Right ventricle myocardium superior (tissue), 1 donor: ENCODE measurements at places on chromosomes 6 and 20. TPM values are rescaled to one million over a fixed set of nuclear protein-coding genes. Genes with fewer than 3 reads are reported as not detected.

DNA sequence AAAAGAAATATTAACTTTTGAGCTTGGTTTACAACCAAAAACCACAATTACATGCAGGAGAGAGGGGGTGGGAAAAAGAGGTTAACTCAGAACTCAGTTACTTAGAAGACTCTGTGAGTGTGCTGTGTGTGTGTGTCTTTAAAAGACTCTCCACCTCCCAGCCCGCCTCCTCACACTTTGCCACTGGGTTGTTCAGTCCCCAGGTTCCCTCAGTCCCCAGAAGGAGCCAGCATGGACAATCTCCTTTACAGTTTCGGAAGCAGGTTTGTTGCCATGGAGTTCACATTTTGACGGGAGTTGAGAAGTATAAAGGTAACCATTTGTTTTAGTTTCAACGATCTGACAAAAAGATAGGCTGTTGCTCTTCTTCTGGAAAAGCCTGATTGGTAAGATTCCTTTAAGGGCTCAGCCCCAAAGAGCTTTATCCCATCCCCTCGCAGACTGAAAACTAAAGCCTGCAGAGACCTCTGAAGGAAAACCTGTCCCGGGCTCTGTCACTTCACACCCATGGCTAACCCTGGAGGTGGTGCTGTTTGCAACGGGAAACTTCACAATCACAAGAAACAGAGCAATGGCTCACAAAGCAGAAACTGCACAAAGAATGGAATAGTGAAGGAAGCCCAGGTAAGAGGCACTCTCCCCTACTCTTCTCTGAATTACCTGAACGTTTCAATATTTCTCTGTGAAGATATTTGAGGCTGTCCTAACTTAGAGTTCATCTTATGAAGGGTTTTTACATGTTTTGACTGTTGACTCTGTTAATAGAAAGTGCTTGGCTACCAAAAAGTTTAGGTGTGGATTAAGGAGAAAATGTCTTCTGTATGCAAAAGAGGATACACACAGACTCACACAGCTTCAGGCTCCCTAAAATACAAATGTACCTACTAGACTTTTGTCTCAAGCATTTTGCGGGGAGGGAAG is at the start of gene SPTLC3:
Gene SPTLC3 (plus strand): TSS at position 212 of the 921 bp plus-strand sequence. CDS start 296 bp downstream, at position 508.
- DNase-seq = peak; percentile 45

GRCh38 chr20:24450624-24451376 is 18.6 kb upstream of the SYNDIG1 start:
- no peak for DNase-seq

- DNase-seq = no peak
Observed at GRCh38 chr6:146357578-146358430, 185.8 kb upstream of the RAB32 start.

DNA sequence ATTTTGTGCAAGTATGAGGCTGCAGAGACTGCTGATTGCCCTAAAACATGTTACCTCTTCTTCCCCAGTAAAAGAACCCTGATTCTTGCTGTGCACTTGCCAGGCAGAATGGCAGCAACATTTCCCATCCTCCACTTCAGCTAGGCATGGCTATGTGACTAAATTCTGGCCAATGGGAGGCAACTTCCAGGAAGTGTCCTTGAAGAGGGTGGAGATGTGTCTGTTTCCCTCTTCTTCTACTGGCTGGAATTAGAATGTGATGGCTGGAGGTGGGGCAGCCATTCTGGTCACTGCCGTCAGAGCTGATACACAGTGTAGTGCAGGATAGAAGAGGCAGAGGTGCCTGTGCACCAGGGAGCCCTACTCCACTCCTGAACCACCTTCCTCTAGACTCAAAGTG is 64.6 kb downstream of the CDH26 start:
- no peak for DNase-seq

CDC5L gene
- 16.5 TPM for total RNA-seq

- DNase-seq = no peak
Observed at GRCh38 chr6:134774201-134774638, 175.7 kb downstream of the ALDH8A1 start.

TGM3 gene
- total RNA-seq = not detected

GRCh38 chr6:72703093-72703492 is 81.2 kb downstream of the KCNQ5 start:
- no peak for DNase-seq

LAMP5 gene
- total RNA-seq = not detected

- DNase-seq = no peak
Observed at GRCh38 chr6:97401533-97401932, 118.5 kb upstream of the MMS22L start.

DDAH2 gene
- total RNA-seq = 32.9 TPM

GRCh38 chr6:148263010-148263409 is 79.6 kb upstream of the SASH1 start:
- no peak for DNase-seq

- DNase-seq = no peak
Observed at GRCh38 chr20:13355941-13356486, 134.9 kb downstream of the ISM1 start.

GRCh38 chr6:132464538-132465256 is 48.2 kb downstream of the STX7 start:
- DNase-seq = no peak

CYP24A1 gene
- not detected for total RNA-seq

GRCh38 chr6:32424589-32425300 is 14.9 kb upstream of the HLA-DRA start:
- no peak for DNase-seq

- DNase-seq = no peak
Observed at GRCh38 chr6:83068616-83069015, 1.1 kb downstream of the DOP1A start.

DNA sequence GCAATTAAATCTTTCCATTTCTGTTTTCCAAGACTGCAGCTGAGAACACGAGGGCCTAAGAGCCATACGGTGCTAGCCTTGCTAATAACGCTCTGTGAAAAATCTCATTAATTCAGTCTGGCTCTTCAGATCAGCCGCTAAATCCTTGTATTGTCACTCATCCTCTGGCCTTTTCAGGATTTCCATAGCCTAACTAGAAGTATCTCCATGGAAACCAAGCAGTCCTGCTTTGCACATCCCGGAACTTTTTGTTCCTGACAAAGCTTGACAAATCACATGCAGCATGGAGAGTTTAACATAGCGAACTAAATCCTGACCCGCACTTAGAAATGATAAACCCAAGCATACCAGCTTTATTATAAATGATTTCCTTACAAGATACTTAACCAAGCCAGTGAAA is 383.7 kb downstream of the CD83 start:
- no peak for DNase-seq

DNA sequence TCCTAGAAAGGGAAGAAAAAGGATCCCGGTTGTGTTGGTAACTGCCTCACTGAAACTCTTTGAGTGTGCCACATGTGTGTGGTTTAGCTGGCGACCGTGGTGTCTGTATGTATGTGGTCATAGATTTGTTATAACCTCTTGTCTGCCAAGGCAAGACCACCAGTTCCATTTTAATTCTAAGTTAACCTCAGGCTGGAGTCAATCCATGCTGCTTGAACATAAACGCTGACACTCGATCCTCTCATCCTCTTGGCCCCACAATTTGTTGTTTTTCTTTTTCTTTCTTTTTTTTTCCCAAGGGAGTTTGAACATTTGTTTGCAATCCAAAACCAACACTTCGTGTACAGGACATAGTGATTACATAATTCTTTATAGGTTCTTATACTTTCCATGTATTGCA is 318.9 kb upstream of the JAG1 start:
- DNase-seq = no peak

DNA sequence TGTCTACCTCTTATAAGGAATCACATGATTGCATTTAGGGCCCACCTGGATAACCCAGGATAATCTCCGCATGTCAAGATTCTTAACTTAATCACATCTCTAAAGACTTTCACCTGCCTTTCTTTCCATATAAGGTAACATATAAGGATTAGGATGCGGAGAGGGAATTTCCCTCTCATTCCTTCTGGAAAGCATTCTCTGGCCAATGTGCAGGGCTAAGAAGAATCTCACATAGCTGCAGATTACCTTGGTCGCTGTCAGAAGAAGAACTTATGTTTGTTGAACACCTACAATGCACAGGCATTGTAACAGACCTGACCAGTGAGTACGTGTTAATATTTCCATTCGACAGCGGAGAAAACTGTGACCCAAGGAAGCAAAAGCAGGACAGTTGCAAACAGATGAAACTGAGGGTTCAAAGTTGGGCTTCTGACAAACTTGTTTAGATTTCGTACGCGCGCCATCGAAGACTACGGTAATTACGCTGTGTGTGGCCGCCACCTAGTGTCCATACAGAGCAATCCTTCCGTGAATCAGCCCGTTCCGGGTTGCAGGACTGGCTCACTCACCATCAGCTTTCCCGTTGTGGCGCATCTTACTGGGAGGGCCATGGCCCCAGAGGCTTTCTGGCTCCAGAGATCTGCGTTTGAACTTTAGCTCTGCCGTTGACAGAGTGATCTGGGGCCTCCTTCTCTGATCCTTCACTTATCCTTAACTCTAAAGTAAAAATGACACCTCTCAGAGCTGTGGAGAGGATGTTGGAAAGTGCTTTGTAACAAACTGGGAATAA is 9.5 kb downstream of the C20orf202 start:
- DNase-seq = peak; percentile 72

- no peak for DNase-seq
Observed at GRCh38 chr6:144055121-144055931, 40.0 kb downstream of the SF3B5 start.

DNA sequence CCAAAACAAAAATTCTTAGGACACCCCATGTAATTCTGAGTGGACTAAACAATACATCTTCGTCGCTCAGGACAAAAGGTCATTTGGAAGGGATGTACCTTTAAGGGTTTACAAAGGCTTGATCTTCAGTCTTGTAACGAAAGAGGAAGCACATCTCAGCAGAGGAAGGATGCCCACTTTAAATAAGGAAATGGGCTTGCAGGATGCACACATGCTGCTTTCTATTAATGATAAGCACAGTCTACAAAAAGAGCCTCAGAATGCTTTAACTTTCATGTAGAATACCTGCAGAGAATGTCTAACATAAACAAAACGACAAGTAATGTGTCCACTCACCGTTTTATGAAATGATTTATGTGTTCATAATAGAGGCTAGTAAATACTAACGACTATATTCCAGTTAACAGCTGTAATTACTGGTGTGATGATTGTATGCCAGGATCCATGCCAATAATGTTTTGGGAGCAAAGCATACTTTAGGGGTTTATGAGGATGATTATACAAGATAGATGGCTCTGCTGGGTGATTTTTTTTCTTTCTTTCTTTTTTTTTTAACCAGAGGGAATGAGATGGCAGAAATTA is 216.9 kb downstream of the GMDS start:
- no peak for DNase-seq

DNA sequence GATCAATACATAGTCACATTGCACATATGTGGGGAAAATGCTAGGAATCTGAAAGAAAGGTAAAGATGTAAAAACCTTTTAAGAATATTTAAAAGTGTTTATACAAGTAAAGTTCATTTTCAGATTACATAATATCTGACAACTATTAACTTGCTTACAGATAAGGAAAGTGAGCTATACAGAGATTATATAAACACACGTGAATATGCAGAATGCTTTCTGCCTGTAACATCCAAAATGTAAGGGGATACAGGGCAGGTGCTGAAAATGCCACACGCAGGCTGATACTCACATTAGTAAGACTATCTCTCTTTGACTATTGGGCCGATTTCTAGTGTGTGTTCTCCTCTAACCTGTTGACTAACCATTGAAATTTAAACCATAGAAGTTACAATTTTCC is 17.9 kb upstream of the MAP7 start:
- DNase-seq = no peak

- DNase-seq = no peak
Observed at GRCh38 chr6:66418906-66419305, 711.9 kb upstream of the EYS start.

- DNase-seq = no peak
Observed at GRCh38 chr20:5745416-5746030, 4.7 kb upstream of the SHLD1 start.

DNA sequence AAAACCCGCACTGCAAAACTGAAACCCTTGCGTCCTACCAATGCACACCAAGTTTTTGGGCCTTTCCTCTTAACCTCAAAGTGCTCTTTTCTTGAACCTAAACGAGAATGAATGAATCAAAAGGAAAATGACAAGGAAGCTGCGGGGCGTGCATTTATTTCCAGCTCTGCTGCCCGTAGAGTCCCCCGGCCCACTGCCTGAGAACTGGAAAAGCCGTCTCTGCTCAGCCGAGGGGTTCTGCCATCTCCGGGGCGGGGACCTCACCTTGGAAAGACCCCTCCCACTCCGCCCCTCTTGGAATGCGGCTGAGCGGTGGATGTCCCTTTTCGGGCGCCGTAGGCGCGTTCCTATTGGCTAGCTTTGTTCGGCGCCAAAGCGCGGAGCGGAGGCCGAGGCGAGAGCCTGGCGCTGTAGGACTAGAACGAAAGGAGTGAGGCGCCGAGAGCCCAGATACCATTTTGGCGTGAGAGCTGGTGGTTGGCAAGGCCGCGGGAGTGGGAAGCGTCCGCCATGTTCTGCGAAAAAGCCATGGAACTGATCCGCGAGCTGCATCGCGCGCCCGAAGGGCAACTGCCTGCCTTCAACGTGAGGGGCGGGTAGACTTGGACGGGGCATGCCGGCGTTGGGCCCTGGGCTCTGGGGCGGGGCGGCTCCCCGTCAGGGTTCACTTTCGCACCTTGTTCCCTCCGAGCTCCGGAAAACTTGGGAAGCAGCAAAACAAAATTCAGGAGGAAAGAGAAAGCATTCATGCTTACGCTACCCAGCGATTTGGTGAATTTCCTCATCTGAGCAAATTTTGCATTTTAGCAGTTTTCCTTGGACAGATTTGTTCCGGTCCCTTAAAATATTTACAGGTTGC is at the start of gene GINS1:
Gene GINS1 (plus strand): TSS at position 363 of the 859 bp plus-strand sequence. CDS start 148 bp downstream, at position 511.
- DNase-seq = peak; percentile 90

DNA sequence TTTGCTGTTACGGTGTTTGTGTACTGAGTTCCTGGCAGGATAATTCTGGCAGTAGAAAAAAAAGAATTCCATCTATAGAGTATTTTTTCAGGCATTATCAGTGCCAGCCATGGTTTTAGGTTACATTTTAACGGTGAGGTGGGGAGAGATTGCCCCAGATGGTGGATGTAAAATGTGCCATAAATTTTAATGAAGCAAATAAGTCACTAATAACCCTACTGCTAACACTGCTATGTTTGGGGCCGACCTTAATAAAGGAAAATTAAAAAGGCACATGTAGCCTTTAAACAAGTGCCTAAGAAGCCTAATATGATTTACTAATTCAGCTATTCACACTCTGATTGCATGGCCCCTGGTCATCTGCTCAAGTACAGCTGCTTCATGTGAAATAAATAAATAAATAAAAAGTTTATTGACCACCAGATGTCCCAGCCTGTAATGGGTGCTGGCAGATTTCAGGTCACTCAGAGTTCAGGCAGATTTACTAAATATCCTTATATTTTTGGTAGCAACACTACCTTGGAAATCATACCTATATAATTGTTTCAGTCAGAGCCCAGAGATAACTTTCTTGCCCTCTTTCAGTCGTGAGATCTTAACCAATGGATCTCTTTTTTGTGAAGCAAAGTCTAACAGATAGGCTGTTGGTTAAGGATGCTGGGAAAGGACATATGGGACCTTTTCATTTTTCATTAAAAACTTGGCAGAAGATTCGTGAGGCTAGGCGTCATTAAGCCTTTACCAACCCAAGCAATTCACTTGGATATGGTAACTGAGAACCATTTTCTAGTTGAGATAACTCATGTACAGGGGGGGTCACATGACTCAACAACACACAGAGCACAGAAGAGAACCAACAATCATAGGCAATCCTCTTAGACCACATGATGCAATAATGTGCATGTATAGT is 495.0 kb upstream of the NRSN1 start:
- DNase-seq = no peak
